ENCODE measurements at places on chromosomes 11 and 22.

- no peak for DNase-seq
These were observed 25.7 kb downstream of the ARHGAP1 start for GRCh38 chr11:46674463-46675287.

- no peak for DNase-seq
These were observed 54.5 kb downstream of the PACS1 start for GRCh38 chr11:66124564-66124963.

- no peak for DNase-seq
These were observed 92.9 kb upstream of the THY1 start for GRCh38 chr11:119515771-119516400.

GRCh38 chr22:38049812-38050619, 7.2 kb upstream of the PICK1 start:
- no peak for DNase-seq

Measured in right lobe of liver (tissue), 6 donors.